B cell (primary cell): ENCODE measurements at places on chromosomes 7 and 10. TPM values are rescaled to one million over a fixed set of nuclear protein-coding genes. Genes with fewer than 3 reads are reported as not detected.

DNA sequence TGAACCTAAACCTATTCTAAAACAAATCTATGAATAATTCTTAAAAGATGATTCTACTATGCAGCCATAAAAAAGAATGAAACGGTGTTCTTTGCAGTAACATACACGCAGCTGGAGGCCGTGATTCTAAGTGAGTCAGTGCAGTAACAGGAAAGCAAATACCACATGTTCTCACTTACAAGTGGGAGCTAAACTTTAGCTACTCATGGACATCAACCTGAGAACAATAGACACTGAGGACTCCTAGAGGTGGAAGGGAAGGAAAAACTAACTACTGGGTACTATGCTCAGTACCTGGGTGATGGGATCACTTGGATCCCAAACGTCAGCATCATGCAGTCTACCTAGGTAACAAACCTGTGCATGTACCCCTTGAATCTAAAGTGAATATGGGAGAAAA is 575.0 kb upstream of the MGMT start:
- DNase-seq = no peak

The ENTPD1 gene
- total RNA-seq = 96.3 and 108 TPM in 2 replicates

The ANK3 gene
- 21.6 TPM in 2 replicates for total RNA-seq

DNA sequence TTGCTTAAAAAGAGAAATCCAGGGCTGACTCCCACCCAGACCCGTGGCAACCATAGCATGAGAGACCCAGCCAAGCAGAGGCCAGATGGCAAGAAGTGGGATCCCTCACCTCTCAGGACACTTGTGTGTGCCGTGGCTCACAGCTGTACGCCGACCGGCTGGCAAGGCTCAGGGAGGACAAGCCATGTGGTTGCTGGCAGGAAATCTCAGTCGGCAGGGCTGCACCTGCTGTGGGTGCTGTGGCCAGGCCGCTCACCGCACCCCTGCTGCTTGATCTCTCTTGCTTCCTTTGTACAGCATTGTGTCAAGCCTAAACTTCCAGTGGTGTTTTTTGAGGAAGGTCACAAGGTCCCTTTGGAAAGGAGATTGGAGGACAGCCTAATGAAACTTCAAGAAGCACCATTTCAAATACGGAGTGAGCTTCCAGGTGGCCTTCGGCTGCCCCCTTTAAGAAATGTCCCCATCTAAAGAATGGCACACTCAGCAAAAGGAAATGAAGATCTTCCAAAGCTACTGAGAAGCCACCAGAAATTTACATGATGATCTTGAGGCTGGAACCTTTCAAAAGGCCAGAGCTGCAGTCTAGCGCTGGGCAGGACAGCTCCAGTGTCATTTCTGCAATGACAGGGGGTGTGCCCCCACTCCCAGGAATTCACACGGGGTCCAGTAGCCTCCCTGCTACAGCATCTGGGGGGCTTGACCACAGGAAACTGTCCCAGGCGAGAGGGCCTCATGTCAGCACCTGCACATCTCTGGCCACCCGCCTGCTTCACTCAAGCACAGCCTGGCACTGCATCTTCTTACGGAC is 409.0 kb upstream of the MGMT start:
- no peak for DNase-seq
